ENCODE measurements at places on chromosomes 2 and 18.

DNA sequence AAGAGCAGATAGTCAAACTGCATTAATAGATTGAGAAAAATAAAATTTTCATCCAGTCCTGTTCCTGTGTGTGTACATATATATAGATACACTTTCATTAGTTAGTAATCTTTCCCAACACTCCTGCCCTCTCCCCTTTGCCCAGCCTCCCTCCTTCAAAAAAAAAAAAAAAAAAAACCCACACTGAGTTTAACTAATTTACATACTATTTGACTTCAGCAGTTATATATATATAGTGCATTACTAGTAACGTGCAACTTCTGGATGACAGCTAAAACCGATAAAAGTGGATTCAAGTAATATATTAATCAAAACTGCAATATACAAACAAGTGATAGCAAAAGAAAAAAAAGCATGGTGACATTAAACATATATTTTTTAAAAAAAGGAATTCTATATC, 1.4 kb downstream of the FIGN start:
- no peak for DNase-seq

DNA sequence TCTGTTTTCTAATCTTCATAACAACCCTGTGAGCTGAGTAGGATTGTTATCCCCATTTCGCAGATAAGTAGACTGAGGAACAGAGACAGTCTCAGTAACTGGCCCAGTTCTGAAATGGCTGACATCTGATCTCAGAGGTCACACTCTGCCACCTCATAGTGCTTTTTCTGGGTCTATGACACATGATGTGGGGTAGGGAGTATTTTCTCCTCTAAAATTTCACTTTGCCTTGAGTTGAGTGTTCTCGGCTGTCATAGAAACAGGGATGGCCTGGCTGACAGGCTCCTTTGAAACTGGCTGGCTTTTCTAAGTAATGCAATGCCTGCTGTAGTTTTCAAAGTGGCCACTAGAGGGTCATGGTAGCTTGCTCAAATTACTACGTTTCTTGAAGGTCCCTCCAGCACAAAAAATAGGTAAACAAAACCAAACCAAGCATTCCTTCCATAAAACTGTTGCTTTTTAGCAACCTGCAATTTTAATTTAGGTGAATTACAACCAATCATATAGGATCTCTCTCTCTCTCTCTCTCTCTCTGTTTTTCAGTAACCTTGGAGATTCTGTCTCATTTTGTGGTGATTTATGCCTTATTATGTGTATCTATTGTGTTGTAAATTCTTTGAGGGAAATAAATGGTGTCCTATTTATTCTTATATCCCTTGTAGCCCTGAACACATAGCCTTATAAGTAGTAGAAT, 84.2 kb upstream of the TTN start:
- no peak for DNase-seq

DNA sequence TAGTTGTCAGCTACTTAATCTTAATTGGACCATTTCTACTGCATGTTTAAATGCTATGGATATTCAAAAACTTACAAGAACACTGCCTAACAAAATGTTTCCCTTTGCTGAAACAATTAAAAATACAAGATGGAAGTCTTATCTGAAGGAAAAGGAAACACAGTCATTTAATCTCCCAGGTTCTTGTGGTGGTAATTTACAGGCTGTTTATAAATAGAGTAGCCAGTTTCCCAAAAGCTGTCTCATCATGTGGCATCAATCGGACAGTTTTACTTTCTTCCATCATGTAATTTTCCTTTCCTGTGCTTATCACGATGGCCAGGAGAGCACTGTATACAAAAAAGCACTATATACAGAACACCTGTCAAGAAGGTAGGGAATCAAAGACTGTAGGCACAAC, 368.1 kb downstream of the ZEB2 start:
- DNase-seq, result no peak

DNA sequence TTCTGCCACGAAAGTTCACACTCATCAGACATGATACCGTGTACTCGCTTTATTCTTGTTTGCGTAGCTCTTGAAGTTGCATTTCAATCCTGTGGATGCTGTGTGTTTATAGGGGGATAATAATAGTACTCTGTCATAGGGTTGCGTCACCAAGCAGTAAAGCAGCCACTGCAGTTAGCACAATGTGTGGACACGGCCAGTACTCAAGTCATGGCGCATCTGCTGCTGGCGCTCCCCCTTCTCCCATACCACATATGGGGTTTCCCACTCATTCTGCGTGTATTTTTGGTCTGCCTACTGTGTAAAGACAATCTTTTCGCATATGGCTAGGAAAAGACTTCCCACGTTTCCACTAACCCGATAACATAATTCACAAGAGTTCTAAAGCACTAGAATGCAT, 2.1 kb upstream of the ZBTB14 start:
- no peak for DNase-seq

GRCh38 chr18:74682141-74682990, 84.7 kb downstream of the ZNF407 start:
- DNase-seq, result no peak

- no peak for DNase-seq
Observed at GRCh38 chr2:132620115-132620514, 49.9 kb downstream of the LYPD1 start.

- no peak for DNase-seq
Observed at GRCh38 chr2:37625796-37626571, 45.5 kb downstream of the CDC42EP3 start.

DNA sequence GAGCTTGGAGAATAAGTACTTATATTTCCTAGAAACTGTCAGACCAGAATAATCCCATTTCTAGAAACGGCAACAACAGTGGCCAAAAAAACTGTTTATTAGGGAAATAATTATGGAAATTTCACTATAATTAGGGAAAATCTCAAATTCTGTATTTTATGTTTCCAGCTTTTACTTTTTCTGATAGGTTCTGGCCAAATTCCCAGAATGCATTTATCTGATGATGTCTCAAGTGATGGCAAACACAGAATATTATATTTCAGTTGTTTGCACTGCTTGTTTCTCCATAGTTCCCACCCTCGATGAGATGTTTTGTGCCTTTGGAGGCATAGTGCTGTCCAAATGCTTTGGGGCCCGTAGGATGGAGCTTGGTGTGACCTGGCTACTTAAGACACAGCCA, 66.9 kb downstream of the AFF3 start:
- DNase-seq, result no peak

DNA sequence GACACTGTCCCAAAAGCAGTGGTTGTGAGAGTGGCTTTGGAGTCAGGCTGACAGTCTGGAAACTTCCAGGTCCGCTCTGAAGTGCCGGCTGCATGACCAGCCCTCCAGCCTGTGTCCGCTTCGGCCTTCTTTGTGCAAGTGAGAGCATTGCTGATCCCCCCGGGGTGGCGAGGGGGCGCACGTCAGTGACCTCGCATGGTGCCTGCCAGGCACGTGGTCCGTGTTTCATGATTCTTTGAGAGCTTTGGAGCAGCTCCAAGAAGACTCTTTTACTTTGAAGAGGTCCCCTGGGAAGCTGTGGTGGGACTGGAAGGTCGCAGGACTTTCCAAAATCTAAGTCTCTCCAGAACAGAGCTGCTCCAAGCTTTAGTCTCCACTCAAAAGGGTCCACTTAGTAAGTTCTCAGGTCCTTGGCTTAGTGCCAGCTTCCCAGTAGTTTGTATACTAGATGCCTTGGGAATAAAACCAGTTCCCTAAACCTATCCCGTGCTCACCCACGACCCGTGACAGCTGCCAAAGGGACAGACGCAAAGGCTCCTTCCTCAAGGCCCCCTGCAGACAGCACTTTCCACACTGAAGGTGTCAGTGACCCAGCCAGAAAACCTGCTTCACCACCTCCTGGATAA, 68.8 kb downstream of the ADI1 start:
- no peak for DNase-seq

DNA sequence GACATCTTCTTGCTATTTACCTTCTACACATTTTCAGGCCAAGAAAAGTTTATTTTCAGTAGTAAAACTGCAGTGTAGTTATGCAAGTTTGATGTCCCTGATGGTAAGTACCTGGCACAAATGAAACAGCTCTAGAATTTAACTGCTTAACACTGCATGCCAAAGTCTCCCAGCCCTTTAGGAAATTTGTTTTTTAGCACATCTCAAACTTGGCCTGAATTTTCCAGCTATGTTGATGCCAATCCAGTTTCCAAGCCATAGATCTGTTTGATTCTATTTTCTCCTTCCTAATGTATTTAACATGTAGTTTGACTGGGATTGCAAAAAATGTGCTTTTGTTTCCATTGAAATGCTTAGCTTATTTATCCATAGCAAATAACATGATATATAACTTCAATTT, 29.3 kb upstream of the ZNF385B start:
- DNase-seq, result no peak

DNA sequence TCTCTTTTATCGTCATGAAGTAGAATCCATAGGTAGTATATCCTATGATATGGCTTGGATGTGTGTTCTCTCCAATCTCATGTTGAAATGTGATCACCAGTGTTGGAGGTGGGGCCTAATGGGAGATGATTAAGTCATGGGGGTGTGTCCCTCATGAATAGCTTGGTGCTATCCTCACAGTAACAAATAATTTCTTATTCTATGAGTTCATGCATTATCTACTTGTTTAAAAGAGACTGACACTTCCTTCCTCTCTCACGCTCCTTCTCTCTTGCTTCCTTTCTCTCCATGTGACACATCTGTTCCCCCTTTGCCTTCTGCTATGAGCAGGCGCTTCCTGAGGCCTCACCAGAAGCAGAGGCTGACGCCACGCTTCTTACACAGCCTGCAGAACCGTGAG, 165.6 kb downstream of the MREG start:
- DNase-seq, result no peak

- DNase-seq, result no peak
Observed at GRCh38 chr2:24454294-24454693, 36.8 kb upstream of the NCOA1 start.

- DNase-seq, result no peak
Observed at GRCh38 chr2:31446848-31447247, 32.3 kb upstream of the XDH start.

DNA sequence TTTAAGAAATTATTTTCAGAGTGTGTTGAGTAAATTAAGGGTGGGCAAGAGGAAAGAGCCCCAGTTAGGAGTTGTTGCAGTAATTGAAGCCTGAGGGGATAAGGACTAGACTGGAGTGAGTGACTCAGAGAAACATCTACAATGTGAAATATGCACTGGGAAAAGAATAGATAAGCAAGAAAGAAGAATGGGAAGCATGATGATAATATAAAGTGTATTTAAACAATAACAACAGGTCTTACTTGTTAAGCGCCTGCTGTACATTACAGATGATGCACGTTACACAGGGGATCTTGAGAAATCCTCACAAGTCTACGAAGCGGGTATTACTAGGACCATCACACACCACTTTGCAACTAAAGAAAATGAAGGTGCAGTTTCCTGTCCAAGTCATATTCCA, 73.6 kb upstream of the STK17B start:
- no peak for DNase-seq

- no peak for DNase-seq
Observed at GRCh38 chr2:197264332-197264731, 46.2 kb downstream of the ANKRD44 start.

DNA sequence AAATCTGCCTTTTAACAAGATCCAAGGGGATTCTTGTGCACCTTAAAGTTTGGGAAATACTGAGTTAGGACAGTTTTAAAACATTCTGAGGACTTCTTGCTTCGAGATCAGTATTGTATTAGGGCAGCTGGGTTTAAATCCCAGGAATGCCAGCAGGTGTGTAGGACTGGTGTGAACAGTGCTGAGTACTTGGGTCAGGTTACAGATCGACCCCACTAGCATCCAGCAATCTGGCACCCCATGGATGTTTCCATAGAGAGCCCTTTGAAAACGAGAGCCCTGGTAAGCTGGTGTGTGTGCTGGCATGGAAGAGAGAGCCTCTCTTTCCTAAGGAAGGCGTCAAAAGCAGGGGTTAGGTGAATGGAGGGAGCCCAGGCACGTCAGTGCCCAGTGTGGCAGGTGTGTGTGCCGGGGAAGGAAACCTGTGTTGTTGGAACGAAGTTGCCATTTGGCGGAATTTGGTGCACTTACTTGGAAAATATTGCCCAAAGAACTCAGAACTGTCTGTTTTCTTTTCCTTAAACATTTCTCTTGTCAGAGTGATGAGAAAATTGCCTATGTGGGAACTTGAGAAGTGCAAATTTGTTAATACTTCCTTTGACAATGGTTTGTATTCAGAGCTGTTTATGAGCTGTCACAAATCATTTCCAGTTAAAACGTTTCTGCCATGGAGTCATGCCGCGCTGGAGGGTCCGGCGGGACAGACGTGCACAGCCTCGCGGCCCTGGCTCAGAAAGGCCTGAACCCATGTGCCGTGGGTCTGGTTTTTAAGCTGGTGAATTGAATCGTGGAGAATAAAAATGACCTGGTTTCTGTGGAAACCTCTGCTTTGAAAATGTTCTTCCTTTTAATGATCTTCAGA, 38.1 kb downstream of the LDLRAD4 start:
- no peak for DNase-seq

DNA sequence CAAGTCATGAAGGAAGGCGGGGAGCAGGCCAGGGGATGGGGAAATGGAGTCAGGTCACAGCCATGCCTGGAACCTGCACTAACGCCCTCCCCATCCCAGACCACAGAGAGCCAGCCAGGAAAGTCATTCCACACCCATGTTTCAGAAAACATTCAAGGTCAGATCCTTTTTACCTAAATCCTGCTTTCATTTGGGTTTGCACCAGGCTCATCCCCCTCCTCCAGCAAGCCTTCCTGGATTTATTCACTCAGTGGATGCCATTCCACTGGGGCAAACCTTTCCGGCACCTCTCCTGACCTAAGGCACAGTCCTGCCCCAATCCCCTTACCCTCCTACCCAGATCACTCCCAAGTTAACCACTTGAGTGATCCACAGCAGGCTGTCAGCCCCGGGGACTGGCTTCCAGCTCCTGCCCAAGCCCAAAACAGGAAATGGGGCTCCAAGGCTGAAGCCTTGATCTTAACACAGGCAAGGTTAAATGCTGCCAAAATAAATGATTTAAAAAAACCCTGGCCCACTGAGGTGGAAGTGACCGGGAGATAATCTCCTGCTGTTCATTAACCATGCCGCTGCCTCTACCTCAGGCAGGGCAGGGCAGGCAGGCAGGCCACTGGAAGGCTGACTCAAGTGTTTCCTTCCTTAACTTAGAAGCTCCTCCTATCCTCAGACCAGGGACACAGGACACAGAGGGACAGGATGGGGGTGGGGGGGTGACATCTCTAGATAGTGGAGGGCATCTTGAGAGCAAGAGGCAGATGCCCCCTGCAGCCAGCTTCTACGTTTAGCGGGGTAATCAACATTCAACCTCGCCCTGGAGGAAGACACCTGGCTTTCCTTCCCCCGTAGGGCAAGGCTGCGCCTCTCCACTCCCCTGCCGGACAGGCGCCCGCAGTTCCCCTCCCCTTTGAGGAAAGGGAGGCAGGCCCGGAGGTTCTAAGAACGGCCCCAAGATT, 1.4 kb downstream of the RAB11FIP5 start:
- DNase-seq, result no peak

GRCh38 chr18:35024196-35024595, 17.0 kb upstream of the MAPRE2 start:
- DNase-seq, result no peak

DNA sequence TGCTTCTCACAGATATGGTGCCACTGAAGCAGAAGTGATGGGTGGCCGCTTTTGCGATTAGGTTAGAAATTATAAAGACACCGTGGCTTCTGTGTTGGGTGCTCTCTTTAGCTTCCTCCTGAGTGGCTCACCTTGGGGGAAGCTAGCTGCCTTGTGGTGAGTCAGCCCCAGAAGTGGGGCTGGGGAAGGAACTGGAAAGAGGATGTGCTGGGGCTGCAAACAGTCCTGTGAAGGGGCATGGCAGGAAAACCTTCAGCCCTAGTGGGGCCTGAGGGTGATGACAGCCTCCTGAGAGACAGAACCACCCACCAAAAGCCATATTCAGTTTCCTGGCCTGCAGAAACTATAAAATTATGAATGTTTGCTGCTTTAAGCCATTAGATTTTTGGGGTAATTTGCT, 8.9 kb upstream of the ASB18 start:
- no peak for DNase-seq

All from kidney epithelial cell (primary cell).